ENCODE measurements at places on chromosomes 12 and 14. TPM values are rescaled to one million over a fixed set of nuclear protein-coding genes. Genes with fewer than 3 reads are reported as not detected.

DNA sequence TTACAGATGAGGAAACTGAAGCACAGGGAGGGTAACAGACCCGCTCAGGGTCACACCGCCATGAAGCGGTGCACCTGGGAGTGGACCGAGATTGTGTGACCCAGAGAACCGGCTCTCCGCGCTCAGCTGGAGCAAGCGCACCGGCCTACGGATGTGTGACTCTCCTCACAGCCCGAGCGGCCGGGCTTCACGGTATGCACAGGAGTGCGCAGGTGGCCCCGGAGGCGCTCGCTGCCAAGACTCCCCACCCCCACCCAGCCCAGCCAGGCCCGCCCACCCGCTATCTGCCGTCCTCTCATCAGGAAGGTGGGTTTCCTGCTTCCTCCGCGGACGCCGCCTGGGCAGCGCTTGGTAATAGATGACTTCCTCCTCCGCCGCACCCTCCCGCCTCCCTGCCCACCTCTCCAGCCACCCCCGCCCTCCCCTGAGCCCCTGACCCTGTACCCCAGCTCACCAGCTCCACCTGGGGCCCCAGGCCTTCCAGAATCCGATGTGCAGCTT lies 110.7 kb downstream of the NCOR2 start:
- DNase-seq = no peak

DNA sequence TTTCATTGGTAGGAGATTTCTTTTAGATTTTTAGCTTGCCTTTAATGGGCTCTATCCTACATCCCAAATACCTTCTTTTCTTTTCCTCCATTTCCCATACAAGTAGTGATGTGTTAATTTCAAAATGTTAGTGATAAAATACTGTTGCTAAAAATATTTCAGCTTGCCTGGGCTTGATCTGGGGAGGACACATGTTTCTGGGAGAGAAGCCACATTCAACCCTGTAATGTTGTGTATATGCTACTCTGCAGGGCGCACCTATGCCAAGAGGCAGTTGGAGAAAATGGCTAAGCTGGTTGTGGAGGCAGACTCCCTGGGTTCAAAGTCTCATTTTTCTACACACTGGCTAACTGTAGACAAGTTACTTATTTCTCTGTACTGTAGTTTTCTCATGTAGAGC lies 26.3 kb downstream of the FLRT2 start:
- no peak for DNase-seq

- DNase-seq = no peak
Measured at GRCh38 chr12:29547151-29547632, 49.7 kb upstream of the OVCH1 start.

GRCh38 chr12:57451233-57451778 lies 3.8 kb upstream of the INHBE start:
- DNase-seq = no peak

GRCh38 chr14:92596331-92596907 lies 82.8 kb downstream of the RIN3 start:
- no peak for DNase-seq

GRCh38 chr14:54804538-54805041 lies 98.0 kb downstream of the GCH1 start:
- DNase-seq = no peak

DNA sequence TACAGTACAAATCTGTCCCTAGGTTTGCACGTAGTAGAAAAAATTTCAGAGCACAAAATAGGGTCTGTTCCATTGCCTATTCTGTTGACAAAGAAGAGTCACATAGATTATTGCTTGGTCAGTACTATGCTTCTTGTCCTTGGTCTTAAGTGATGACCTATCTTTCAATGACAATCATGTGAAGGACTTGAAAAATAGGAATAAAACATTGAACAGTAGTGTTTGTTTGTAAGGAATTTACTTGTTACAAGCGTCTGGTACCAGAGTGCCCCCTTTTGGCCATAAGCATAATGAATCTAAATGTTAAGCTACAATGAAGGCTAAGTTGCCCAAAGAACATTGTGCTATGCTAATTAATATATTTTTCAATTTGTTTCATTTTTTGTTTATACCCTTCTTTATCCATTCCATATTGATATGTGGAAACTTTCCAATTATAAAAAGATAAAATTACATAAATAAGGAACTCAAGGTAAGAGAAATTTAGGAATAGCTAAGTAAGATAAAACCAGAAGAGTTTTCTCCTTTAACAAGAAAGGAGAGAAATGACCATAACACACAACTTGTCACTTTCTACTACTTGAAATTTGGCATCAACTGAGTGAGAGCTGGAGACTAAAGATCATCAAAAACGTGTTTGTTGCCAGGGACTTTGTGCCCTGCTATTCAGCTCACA lies 204.7 kb downstream of the EPS8 start:
- DNase-seq = no peak

DNA sequence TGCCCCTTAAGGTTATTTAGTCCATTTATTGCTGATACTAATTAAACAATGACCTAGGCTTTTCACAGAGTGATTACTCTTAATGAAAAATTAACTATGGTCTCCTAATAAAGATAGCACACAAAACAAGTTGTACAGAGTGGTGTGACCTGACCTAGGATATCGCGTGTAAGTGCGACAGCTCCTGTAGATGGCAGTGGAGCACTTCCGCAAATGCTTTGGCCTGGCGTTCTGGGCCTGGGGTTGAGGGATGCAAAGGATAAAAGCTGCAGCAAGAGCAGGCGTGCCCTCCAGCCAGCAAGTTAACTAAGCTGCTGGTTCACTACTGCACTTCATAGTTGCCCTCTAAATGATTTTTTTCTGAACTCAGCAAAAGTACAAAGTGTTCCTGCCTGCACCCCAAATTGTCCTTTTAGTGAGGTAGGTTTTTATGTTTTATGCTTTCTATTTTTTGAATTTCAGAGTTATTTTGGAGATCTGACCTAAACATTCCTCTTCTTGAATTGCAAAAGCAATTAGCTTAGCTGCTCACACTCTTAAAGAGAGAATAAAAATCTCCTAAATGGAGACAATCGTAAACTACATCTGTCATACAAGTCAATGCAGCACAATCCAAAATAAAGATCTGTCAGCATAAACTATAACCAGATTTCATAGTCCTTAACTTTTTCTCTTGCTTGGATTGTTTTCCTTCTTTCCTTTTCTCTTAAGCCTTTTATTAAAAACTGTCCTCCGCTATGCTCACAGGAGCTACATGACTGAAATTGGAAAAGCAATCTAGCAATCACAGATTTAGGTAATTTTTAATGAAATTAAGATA lies 379.6 kb downstream of the LRIG3 start:
- no peak for DNase-seq

- DNase-seq = no peak
Measured at GRCh38 chr14:77133720-77134338, 7.8 kb downstream of the ZDHHC22 start.

DNA sequence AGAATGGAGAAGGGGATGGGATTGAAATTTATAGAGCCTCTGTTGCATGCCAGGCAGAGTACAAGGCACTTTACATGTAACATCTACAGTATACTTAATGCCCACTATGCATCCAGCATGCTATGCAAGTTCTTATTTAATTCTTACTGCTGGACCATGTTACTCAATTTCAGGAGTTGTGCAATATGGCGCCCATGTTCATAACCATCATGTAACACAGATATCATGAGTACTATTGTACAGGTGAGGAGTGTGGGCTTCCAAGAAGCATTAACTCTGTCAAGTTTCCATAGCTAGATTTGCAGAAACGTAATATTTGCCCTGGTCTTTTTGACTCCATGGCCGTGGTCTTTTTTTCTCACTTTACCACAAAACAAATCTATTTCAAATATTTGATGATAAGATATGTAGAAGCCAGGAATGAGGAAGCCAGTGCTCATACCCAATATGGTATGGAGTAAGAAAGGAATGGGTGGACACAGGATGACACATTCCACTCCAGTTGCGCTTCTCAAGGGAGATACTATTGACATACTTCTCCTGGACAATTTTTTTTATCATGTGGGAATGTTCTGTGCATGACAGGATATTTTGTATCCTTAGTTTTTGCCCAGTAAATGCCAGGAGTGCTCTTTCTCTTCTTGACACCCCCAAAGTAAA lies 191.8 kb downstream of the C12orf75 start:
- DNase-seq = no peak

GRCh38 chr12:100248886-100249285 lies 18.0 kb downstream of the DEPDC4 start:
- DNase-seq = no peak

- DNase-seq = no peak
Measured at GRCh38 chr14:74429221-74429691, 3.2 kb upstream of the SYNDIG1L start.

DNA sequence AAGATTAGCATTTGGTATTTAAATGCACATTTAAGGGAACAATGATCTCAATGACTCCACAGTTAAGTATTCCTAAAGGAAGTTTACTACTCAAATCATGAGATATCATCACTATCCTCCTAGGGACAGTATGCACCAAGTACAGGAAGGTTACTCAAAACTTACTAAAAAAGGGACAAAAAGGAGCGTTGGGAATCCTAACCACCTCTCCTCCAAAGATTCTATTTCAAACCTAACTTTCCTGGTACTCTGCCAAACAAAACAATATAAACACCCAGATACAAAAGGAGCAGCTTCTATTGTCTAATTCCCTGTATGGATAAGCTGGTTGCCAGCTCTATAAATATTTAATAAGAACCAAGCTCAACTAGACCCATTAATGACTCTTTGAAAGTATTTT lies 377.7 kb downstream of the NUAK1 start:
- DNase-seq = no peak

GRCh38 chr14:100629098-100629497 lies 41.9 kb upstream of the BEGAIN start:
- DNase-seq = no peak

ENDOU gene
- total RNA-seq = not detected

DCN gene
- total RNA-seq = 16.2 TPM

MFAP5 gene
- not detected for total RNA-seq

HIF1A gene
- 377 TPM for total RNA-seq

CLEC2A gene
- not detected for total RNA-seq

DNAJC22 gene
- 0.48 TPM for total RNA-seq

AQP6 gene
- total RNA-seq = not detected

GPD1 gene
- 2.6 TPM for total RNA-seq

LTB4R2 gene
- total RNA-seq = 8.4 TPM

Measured in glomerular endothelial cell (primary cell).